ENCODE measurements at places on chromosomes 1 and 21.

GRCh38 chr21:26842974-26843932 is 2.0 kb downstream of the ADAMTS1 start:
- DNase-seq, result no peak

DNA sequence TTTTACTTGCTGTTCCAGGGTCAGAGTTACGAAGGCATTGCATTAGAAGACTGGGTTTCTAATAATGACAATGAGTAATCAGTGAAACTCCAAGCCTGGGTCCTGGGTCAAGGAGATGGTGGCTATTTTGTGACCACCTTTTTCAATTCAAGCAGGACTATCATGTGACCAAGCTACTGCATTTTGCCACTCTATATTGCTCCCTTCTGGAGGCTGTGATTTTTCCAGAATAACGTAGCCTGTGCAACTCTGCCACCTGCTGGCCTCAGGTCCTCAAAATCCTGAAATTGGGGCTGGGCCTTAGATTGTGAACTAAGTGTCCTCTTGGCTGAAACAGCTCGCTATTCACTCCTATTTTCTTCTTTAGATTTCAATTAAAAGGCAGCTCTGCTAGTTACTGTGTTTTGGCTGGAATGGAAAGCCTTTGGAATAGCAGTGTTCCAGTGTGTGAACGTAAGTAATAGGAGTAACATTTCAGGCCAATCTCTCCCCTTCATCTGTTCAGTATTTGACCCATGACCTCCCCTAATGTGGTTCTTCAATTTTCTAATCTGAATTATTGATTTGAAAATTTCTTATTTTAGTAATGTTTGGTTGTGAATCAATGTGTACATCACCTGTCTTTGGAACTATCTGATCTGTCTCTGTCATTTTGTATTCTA is 52.9 kb upstream of the CD46 start:
- DNase-seq, result no peak

DNA sequence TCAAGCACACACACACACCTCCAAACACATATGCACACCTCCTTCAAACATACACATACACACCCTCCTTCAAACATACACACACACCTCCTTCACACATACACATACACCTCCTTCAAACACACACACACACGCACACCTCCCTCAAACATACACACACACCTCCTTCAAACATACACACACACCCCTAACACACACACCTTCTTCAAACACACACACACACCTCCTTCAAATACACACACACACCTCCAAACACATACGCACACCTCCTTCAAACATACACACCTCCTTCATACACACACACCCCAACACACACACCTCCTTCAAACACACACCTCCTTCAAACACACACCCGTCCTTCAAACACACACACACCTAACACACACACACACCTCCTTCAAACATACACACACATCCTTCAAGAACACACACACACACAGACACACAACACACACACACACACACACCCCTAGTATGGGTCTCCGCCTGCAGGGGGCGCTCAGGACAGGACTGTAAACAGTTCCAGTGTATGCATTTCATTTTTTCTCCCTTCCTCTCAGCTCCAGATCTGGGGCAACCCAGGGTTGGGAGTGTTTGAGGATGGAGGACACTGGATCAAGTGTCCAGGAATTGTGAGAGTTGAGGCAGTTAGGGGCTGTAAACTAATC is 12.1 kb downstream of the LGR6 start:
- DNase-seq, result no peak

DNA sequence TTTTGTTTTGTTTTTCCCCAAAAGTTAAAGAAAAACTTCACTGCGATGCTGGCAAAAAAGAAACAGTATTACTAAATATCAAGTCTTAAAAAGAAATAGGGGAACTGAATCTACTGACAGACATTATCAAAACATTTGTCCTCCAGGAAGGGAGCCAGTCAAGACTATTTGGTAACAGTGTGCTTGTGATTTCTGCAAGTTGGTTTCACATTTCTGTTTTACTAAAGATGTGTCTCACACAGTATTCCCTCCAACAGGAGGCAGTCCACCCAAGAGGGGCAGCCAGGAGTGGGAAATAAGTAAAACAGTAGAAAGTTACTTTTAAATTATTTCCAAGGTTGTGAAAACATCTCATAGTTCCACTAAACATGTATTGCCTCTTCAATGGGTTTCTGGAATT is 74.4 kb upstream of the SDC3 start:
- no peak for DNase-seq
